H1 (cell line): ENCODE measurements at places on chromosomes 11 and 22. TPM values are rescaled to one million over a fixed set of nuclear protein-coding genes. Genes with fewer than 3 reads are reported as not detected.

GRCh38 chr11:61542705-61543104 is 34.2 kb downstream of the LRRC10B start:
- no peak overlapping the region for H3K4me3 ChIP-seq
- H3K27ac ChIP-seq: no peak overlapping the region
- peaks cover 26% of the 10 kb centered on the region for H3K4me1 ChIP-seq

DNA sequence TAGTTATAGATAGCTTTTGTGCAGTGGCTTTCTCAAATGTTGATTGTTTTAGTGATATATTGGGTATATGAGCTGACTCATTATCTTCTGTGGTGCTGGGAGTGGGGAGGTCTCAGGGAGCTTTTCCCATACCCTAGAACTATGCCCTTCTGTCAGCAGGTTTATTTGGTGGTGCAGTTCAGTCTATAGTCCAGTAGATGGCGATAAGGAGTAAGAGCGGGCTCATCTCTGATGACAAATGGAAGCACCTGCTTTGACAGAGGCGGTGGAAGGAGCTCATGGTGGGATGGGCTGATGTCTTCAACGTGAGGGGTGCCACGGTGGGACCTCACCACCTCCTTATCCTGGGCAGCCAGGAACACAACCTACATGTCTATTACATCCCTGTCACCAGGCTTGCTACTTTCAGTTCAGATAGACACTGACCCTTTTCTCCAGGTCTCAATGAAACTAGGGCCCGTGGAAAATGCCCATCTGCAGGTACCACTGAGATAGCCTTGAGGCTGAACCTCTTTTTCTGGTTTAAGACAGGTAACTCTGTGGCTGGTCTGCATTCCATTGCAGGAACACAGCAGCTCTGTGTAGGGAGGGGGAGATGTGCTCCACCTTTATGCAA is 13.0 kb upstream of the OR6A2 start:
- DNase-seq: no peak
- H3K36me3 ChIP-seq: no peaks in the 10 kb centered on the region
- H3K27me3 ChIP-seq: no peaks in the 10 kb centered on the region
- no peak overlapping the region for H3K27ac ChIP-seq
- no peaks in the 10 kb centered on the region for H3K4me1 ChIP-seq
- no peak overlapping the region for H3K4me3 ChIP-seq

- no peaks in the 10 kb centered on the region for H3K27me3 ChIP-seq
- H3K4me3 ChIP-seq: no peak overlapping the region
- no peak for DNase-seq
- H3K27ac ChIP-seq: no peak overlapping the region
- no peaks in the 10 kb centered on the region for H3K36me3 ChIP-seq
Observed at GRCh38 chr11:47667555-47667954, 25.2 kb upstream of the MTCH2 start.

- DNase-seq: no peak
- H3K27me3 ChIP-seq: no peaks in the 10 kb centered on the region
- no peak overlapping the region for H3K4me3 ChIP-seq
- no peak overlapping the region for H3K27ac ChIP-seq
Observed at GRCh38 chr11:3896644-3897043, 41.2 kb downstream of the STIM1 start.

- no peaks in the 10 kb centered on the region for H3K27me3 ChIP-seq
- no peak for DNase-seq
- no peaks in the 10 kb centered on the region for H3K36me3 ChIP-seq
- H3K4me1 ChIP-seq: peaks cover 26% of the 10 kb centered on the region
- no peak overlapping the region for H3K27ac ChIP-seq
- no peak overlapping the region for H3K4me3 ChIP-seq
Observed at GRCh38 chr11:65482306-65482850, 16.5 kb upstream of the MALAT1 start.

- H3K4me3 ChIP-seq: no peak overlapping the region
- no peak overlapping the region for H3K27ac ChIP-seq
- no peaks in the 10 kb centered on the region for H3K27me3 ChIP-seq
Observed at GRCh38 chr11:116167706-116168458, 604.9 kb downstream of the BUD13 start.

- H3K36me3 ChIP-seq: no peaks in the 10 kb centered on the region
- no peak for DNase-seq
- H3K4me1 ChIP-seq: no peaks in the 10 kb centered on the region
- no peak overlapping the region for H3K4me3 ChIP-seq
Observed at GRCh38 chr22:39851606-39852315, 41.8 kb downstream of the ENTHD1 start.

DNA sequence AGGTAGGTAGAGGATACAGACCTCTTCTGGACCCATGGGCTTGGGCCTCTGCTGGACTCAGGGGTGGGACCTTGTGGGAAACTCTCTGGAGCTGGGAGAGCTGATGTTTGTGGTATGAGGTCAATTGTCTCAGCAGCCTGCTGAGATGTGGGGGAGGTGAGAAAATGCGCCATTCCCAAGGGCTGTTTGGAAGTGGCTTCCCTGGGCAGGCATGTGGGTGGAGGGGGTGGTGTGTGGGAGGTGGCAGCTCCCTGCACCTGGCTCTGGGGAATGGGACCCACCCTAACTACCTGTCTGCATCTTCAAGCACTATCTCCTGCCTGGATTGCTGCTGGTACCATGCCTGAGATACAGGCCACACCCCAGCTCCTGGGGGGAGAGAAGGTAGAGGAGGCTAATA is 97.4 kb upstream of the THY1 start:
- H3K4me3 ChIP-seq: no peak overlapping the region
- no peak overlapping the region for H3K27ac ChIP-seq
- H3K4me1 ChIP-seq: no peaks in the 10 kb centered on the region; the same call in 1 of the 2 replicates
- DNase-seq: no peak
- H3K27me3 ChIP-seq: no peaks in the 10 kb centered on the region

DNA sequence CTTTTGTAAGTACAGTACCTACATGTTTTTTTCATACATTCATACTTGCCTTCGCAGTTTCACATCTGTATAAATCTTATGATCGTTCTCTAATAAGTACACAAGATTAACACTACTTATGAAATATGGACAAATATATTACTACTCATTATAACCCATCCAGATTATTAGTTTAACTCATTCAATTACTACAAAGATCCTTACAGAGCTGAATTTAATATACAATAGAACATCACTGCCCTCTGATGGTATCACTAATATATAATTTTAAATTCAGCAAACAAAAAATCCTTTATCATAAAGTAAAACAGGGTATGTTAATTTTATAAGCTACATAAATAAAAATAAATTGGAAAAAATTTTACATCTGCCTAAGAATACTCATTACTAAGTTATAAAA is 7.4 kb downstream of the SVIP start:
- H3K4me3 ChIP-seq: no peak overlapping the region
- no peaks in the 10 kb centered on the region for H3K36me3 ChIP-seq
- no peak overlapping the region for H3K27ac ChIP-seq
- no peaks in the 10 kb centered on the region for H3K4me1 ChIP-seq
- DNase-seq: no peak
- no peaks in the 10 kb centered on the region for H3K27me3 ChIP-seq

GRCh38 chr11:44816761-44817160 is 90.0 kb downstream of the TSPAN18 start:
- H3K4me3 ChIP-seq: no peak overlapping the region
- H3K36me3 ChIP-seq: no peaks in the 10 kb centered on the region
- H3K27ac ChIP-seq: no peak overlapping the region
- H3K27me3 ChIP-seq: no peaks in the 10 kb centered on the region
- no peak for DNase-seq

DNA sequence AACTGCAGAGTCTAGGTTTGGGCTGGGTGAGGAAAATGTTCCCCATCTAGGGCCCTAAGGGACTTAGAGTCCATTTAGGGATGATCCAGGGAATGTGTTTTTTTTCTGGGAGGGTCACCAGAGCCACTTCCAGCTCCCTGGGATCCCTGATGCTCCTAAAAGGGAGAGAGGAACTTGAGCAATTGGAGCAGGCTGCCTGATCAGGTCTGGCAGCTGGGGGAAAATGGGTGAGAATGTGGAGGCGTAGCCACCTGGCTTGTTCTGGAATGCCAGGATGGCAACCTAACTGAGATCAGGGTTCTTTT is 1.2 kb downstream of the PGAP2 start:
- no peak overlapping the region for H3K27ac ChIP-seq
- DNase-seq: no peak
- H3K36me3 ChIP-seq: no peaks in the 10 kb centered on the region
- H3K27me3 ChIP-seq: no peaks in the 10 kb centered on the region

DNA sequence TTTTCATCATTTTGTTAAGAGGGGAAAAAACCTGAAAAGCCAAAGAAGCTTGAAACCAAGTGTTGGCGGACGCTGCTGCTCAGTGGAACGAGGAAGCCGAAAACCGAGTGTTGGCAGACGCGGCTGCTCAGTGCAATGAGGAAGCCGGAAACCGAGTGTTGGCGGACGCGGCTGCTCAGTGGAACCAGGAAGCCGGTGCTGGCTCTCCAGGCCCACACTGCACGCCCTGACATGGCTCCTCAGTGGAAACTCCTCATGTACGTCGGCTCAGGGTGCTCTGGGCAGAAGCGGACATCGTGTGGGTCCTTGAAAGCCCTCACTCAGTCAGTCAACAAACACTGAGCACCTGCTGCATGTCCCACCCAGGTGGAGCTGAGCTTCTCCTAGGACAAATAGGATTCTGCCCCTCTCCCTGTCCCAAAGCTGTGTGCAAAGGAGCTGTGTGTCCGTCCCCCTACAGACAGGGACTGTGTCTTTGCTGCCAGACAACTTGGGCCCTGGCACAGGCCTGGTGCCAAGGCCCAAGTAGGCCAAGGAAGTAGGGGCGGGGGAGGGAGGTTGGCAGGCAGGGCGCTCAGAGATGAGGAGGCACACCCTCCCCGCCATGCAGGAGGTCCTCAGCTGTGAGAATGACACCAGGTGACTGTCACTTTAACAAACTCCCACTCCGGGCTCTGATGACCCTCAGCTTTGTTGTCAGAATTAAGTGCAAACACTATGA is 37.3 kb downstream of the PHF21B start:
- no peak overlapping the region for H3K4me3 ChIP-seq
- no peaks in the 10 kb centered on the region for H3K4me1 ChIP-seq
- no peak for DNase-seq
- H3K27ac ChIP-seq: no peak overlapping the region
- H3K36me3 ChIP-seq: peaks cover 5% of the 10 kb centered on the region; the same call in 1 of the 2 replicates

DNA sequence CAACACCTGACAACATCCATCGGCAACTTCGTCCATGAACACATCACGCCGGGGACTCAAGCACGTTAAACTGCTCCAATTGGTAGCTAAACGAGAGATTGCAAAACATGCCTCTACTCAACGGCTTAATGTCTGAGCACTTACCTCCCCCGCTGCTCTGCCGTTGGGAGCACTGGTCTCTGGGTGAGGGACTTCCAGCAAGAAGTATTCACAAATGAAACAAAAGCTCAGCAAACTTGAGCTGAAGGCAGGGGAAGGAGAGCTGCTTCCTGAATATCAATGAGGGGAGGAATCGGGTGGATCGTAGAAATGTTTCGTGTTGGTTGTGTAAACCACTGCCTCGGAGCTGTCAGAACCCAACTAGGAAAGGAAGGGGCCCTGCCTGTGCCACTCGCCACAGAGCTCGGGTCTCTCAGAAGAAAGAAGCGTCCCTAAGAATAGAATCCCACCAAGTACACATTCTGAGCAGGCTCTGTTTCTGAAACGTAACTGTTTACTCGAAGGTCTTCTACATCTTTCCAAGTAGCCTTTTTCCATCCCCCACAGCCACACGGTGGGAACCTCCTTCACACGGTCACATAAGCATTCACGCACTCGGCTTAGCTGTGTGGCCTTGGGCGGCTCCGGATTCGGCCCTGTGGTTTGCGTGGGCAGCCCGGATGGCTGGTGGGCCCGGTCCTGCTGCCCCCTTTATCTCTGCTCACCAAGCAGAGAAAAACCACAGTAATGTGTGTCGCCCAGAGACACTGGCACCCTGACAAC is at the start of gene MLC1:
TSS of gene MLC1 (minus strand) at position 216 of the 762 bp plus-strand sequence. CDS start 524 bp downstream, outside the sequence.
- no peaks in the 10 kb centered on the region for H3K27me3 ChIP-seq
- H3K36me3 ChIP-seq: no peaks in the 10 kb centered on the region
- no peak within 1 kb of the TSS for H3K4me3 ChIP-seq
- no peak within 1 kb of the TSS for H3K27ac ChIP-seq
- DNase-seq: no peak

DNA sequence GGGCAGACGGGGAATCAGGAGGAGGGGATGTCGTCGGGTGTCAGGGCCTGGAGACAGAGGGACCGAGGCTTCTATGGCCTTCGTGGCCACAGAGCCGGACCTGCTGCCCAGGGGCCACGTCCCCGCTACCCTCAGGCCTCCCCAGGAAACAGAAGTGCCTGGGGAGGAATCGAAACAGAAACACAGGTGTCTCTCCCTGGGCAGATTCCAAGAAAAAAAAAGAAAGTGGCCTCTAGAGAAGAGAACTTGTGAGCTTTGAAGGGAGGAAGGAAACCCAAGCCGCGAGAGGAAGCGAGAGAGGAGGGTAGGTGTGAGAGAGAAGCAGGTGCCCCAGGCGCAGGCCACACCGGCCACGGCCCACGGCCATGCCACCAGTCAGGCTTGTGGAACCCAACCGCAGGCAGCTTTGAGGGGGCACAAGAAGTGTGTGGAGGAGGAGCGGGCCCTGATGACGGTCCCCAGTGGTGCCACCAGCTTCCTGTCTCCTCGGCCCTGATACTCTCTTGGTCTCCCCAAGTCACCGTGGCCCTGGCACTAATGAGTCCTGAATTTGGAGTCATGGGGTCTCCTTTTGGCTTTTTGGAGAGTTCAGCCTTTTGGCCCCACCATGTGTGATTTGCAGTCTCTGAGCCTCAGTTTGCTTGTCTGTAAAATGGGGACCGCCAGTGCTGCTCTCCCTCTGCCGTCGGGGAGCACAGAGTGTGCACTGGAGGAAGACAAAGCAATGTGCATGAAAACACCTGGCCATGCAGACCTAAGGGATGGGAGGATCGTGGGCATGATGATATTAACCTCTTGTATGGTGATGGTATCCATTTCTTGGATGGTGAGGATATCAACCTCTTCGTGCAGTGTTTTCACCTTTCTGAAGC is 25.2 kb downstream of the LIF start:
- H3K36me3 ChIP-seq: no peaks in the 10 kb centered on the region
- H3K4me1 ChIP-seq: no peaks in the 10 kb centered on the region
- H3K27ac ChIP-seq: no peak overlapping the region
- H3K27me3 ChIP-seq: no peaks in the 10 kb centered on the region
- no peak for DNase-seq

DNA sequence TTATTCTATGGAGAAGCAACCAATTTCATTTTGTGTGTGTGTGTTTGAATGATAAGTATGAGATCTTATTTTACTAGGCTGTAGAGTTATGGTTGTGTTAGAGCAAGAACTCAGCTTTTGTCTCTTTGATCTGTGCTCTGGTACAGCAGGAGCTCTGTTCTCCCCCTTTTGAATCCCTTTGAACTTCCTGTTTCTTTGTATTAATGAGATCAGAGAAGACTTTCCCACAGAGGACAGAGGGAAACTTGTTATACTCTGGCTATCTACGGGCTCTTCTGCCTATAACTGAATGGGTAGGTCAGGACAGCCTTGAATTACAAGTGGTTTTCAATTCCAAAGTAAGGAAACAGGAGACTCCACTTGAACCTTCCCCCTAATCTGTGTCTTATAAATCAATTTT is 1015.0 kb upstream of the RAG2 start:
- no peaks in the 10 kb centered on the region for H3K36me3 ChIP-seq
- no peak for DNase-seq
- no peaks in the 10 kb centered on the region for H3K27me3 ChIP-seq
- H3K4me3 ChIP-seq: no peak overlapping the region

APOL1 gene
- not detected in 2 replicates for total RNA-seq

PTPRJ gene
- total RNA-seq: 21.6 and 22.6 TPM in 2 replicates

FAM83F gene
- total RNA-seq: 18.9 and 20.9 TPM in 2 replicates

NCAM1 gene
- total RNA-seq: 4.3 and 5.0 TPM in 2 replicates

MRGPRX3 gene
- not detected in 2 replicates for total RNA-seq

WBP2NL gene
- not detected in 2 replicates for total RNA-seq

KRTAP5-11 gene
- not detected in 2 replicates for total RNA-seq

CD59 gene
- total RNA-seq: 90.3 and 101 TPM in 2 replicates

HOATZ gene
- total RNA-seq: not detected in 2 replicates

CNGA4 gene
- total RNA-seq: 0.33 TPM in 1 of 2 replicates, not detected in the other
